ENCODE measurements at places on chromosomes 5 and 9.

GRCh38 chr5:113490317-113490716 is 2.1 kb upstream of the MCC start:
- no peak for DNase-seq

GRCh38 chr5:155594270-155594669 is 580.7 kb downstream of the KIF4B start:
- DNase-seq: no peak

DNA sequence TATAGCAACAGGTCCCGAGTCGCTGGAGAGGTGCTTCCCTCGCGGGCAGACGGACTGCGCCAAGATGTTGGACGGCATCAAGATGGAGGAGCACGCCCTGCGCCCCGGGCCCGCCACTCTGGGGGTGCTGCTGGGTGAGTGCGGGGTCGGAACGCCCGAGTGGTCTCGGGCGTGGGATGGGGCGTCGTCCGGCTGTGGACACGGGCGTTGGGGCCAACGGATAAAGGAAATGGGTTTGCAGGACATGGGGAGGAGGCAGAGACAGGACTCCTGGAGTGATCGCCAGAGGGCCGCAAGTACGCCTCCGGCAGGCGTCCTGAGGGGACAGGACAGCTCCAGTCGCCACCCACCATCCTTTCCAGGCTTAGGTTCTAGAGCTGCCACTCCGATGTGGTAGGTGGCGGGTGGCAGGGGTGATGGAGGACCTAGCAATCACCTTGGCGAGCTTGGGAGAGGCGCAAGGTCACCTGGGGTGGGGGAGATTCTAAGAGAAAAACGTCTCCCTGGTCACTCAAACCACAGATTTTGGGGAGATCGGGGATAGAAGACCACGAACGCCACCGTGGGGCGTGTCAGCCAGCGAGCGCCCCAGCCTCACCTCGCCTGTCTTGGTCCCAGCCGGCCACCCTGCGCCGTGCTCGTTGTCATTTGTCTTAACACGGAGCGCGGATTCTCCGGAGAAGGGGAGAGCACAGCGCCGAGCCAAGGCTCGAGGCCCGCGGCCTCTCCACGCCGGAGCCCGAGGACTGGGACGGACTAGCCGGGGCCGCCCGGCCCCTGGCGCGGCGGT is 922 bp downstream of the LMX1B start:
- no peak for DNase-seq

GRCh38 chr5:117131048-117131679 is 556.5 kb upstream of the SEMA6A start:
- DNase-seq: no peak

DNA sequence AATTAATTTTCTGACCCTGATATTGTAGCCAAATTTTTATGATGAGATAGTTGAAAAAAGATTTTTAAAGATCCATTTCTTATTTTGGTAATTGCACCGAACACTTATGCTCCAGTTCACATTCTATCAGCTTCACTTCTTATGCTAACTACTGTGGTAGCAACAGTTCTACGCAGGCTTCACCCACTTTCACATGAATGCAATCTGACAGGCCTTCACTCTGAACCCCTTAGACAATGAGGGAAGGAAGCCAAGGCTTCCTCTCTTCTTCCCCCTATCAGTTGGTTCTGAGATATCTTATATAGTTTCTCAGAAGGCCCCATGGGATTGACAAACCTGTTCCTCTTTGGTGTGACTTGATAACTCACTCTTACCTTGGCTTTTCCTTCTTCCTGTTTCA is 185.8 kb downstream of the CETN3 start:
- no peak for DNase-seq

DNA sequence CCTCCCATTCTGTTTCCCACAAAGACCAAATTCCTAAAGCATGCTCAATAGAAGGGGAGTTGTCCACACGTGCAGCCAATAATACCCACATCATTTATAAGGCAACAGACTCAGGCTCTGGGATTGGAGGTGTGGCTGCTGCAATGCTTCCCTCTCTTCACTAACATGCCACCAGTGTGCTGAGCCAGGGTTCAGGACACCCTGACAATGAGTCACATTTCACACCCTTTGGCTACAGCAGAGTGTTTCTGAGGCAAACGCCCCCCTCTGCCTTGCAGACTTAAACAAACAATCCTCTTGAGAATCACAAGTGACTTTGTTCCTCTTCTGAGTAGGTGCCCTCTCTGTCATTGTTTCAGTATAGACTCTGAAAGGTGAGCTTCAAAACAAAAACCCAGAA is 189.3 kb upstream of the TLE4 start:
- DNase-seq: no peak

DNA sequence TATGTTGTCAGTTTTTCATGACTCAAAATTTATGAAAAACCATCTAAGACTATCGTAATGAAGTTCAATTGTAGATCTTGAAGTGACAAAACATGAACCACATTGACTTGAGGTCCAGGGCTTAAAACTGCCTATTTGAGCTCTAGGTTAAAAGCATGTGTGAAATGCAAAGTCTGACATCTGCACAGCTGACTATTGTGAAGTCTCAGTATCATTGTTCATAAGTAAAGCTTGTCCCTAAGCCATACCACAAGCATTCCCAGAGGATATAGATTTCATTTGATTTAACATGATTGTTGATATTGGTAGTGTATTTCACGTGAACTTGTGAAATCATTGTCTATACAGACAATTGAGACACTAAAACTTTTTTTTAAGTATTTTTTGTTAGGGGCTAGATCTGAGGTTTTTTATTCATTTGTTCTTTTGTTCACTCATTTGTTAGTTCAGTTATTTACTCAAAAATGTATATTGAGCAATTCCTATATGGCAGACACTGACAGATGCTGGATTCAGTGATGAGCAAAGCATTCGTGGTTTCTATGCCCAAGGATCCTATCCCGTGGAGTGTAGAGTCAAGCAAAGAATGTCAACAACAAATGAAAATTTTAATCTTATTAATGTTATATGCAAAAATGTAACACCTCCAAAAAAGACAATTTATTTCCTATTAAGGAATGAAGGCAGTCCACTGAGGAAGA is 485.2 kb downstream of the RAB3C start:
- DNase-seq: no peak

GRCh38 chr9:80596579-80596978 is 1024.8 kb downstream of the TLE4 start:
- no peak for DNase-seq

- DNase-seq: peak; percentile 59
Observed at GRCh38 chr5:176596689-176597416, 13.1 kb downstream of the GPRIN1 start.

- no peak for DNase-seq
Observed at GRCh38 chr9:93655621-93656425, 79.4 kb downstream of the PHF2 start.

GRCh38 chr5:133356396-133356983 is 255.9 kb downstream of the FSTL4 start:
- DNase-seq: no peak

GRCh38 chr5:139422307-139422893 is 16.9 kb downstream of the DNAJC18 start:
- no peak for DNase-seq

DNA sequence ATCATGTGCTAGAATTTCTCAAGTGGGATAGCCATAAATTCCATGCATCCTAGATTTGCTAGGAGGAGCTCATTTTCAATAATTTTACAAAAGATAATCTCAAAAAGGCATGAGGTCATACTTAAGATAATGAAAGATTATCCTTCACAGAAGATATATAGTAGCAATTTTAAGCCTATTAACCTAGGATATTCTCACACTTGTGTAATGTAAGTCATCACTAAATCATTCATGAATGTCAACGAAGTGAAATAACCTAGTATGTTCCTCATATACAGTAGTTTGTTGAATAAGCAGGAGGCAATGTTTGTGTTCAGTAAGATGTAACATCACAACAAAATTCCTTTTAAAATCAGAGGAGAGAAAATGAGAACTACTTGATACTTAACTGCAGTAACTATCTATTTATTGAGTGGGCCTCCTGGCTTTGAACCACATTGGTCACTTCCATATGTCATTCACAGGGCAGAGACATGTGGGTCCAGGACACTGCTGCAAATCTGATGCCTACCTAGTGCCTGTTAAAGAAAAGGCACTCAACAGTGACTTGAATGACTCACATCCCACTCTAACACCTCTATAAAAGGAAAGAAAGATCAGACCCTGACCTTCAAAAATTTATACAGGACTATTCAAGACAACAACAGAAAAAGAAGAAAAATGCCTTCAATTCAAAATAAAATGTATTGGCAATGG is 8.2 kb downstream of the LIFR start:
- no peak for DNase-seq

- no peak for DNase-seq
Observed at GRCh38 chr9:79812099-79812498, 240.3 kb downstream of the TLE4 start.

DNA sequence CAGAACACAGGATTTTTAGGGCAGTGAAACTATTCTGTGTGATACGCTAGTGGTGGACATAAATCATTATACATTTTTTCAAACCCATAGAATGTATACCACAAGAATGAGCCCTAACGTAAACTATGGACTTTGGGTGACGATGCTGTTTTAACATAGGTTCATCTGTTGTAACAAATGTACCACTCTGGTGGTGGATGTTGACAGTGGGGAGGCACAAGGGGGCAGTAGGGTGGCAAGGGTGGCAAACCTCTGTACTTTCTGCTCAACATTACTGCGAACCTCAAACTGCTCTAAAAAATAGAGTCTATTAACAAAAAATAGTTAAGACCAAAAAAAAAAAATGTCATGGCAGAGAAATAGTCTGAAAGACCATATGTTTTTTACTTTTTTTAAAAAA is 9.1 kb upstream of the MVB12B start:
- DNase-seq: no peak

DNA sequence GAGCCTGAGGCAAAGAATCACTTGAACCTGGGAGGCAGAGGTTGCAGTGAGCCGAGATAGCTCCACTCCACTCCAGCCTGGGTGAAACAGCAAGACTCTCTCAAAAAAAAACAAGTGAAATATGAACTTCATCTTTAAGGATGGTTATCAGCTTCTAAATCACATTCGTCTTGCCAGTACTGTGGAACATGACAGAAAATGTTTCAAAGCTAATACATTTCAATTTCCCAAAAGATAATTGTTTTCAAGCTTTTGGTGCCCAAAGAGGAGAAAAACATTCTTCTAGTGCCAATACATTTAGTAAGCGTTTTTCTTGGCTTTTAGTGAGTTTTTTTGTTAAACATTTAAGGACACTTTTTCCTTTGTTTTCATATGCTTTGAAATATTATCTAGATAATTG is 4.4 kb upstream of the IFT74 start:
- DNase-seq: no peak

GRCh38 chr5:172410160-172410559 is 44.2 kb downstream of the SH3PXD2B start:
- DNase-seq: no peak
